ENCODE measurements at places on chromosomes 2 and 18.
A peak's percentile ranks its signal among the peaks of the same experiment; 100 is the strongest.

GRCh38 chr2:191836853-191837769, 9.8 kb downstream of the CAVIN2 start:
- DNase-seq: no peak

DNA sequence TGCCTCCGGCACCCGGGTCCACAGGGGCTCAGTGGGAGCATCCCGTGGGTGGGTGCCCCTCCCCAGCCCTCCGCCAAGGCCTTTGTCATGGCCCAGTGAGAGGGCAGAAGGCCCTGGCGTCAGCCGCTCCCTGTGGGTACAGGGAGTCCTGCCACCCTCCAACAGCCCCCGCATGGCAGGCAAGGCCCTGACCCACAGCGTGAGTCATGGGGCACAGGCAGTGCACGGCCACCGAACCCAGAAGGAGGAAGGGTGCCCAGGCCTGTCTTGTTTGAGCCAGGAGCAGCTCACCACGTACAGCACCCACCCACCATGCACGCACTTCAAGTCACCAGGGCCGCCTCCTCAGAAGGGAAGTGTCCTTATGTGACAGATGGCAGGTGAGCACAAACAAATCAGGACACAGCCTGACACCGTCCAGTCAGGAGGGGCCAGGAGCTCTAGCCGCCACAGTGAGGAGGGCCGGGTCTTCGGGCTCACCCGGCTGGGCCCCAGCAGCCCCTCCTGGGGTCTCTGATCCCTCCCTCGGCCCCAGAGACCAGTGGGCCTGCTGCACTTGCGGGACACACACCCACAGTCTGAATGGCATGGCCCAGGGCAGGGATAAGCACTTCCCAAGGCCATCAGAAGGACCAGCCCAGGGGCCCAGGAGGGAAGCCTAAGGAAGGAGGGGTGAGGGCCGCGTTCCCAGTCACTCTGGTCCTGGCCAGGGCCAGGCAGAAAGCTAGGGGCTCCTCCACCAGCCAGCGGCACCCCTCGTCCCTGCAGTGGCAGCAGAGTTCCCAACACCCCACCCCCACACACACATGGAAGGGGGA, 25.8 kb downstream of the BIN1 start:
- DNase-seq: peak; percentile 61

DNA sequence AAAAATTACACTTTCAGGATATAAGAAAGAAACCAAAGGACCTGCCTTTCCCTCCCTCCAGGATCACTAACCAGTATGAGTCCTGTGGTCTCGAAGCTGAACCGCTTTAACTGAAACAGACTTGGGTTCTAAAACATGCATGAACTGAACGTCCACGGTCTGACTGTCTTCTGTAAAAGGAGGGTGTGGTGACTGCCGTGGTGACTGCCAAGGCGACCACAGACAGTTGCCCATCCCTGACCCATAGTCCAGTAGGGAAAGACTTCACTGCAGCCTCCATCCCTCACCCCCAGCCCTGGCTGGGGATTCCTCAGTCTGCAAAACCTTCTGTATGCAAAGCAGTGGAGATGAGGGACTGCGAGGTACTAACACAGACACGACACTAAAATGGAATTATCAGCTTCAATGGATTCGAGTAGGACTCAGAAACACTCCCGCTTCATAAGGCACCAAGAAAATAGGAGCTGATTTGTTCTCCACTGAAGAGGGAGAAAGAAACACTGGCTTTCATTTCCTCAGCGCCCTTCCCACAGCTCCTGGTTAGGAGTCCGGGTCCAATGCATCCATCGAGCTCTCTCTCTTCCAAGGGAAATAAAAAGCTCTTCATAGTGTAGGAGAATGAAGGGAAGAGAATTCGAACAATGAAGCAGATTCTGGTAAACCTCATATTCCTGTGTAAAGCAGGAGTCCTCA, 197.2 kb downstream of the HDAC4 start:
- no peak for DNase-seq

DNA sequence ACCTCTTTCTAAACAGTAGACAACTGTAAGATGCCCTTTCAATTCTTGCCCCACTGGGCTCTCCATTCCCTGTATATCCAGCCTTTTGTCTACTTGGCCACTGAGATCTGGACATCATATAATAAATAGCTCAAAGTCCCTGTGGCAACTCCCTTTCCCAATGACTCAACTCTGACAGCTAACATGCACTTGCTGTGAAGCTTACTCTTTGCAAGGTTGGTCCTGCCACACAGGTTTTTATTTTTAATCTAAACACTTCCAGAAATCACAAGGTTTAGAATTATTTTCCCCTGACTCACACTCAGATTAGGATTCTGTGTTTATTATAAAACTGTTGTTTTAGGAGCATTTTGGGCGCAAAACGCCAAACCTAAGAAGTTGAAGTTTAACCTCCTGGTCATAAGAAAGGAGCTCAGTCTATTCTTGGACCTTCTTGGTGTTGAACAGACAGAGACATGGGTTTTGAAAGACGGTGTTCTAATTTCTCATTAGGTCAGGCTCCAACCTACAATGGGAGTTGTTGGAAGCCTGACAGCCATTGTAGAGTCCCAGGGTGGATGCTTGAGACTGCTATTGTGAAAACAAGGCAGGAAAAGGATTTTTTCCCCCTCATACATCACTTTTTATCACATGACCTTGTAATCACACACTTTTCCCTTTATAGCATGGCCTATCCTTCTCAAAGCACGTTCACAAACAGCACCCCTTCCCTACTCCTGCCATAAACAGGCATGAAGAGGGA, 124.7 kb upstream of the SERPINE2 start:
- DNase-seq: no peak

DNA sequence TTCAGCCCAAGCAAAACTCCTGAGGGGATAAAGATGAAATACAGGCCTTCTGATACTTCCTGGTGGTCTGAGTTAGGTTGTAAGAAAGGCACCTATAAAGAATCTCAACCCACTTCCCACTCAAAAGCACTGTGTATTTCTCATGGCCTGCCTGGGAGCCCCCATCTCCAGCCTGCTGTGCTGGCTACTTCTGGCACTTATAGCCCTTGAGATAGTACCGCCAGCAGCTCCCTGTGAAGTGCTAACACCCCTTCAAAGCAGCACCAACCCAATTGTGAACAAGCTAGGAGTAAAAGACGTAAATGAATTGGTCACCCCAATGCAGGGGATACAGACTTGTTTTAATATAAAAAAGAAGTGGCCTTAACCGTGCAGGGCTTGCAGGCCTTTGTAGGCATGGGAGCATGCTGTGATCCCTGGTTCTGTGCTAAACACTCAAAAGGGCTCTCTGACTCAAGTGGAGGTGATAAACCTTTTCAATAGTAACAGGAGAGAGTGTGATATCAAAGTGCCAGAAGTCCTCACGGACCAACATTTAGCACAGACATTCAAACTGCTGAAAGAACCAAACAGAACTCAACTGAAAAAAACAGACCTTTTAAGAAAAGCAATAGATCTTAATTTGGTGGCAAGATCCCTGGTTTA, 80.8 kb downstream of the RTN4 start:
- no peak for DNase-seq

DNA sequence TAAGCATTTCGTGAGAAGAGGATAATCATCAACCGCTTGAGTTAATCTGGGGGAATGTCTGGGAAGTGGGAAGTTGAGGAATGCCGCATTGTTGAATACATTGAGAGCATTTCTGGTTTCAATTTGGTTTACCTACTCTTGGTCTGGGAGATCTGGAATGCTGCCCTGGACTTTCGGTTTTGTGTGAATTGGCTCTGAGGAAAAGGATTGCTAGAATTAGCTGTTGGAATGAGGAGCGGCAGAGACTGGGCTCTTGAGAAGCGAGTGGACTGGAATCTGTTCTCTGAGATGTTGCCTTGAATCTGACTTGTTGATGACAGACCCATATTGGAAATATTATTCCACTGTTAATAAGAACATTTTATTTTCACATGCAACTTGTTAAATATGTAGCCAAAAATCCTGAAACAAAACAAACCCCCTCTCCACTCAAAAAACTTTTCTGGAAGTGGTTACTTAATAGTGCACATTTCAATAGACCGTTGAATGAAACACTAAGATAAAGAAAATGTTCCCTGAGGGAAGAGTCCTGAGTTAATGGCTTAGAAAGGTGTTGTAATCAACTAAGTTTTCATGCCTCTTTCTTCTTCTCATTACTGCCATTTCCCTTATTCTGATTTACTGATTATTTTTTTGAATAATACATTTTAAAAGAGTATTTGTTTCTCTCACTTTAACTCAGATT, 50.8 kb downstream of the PTPRM start:
- no peak for DNase-seq

DNA sequence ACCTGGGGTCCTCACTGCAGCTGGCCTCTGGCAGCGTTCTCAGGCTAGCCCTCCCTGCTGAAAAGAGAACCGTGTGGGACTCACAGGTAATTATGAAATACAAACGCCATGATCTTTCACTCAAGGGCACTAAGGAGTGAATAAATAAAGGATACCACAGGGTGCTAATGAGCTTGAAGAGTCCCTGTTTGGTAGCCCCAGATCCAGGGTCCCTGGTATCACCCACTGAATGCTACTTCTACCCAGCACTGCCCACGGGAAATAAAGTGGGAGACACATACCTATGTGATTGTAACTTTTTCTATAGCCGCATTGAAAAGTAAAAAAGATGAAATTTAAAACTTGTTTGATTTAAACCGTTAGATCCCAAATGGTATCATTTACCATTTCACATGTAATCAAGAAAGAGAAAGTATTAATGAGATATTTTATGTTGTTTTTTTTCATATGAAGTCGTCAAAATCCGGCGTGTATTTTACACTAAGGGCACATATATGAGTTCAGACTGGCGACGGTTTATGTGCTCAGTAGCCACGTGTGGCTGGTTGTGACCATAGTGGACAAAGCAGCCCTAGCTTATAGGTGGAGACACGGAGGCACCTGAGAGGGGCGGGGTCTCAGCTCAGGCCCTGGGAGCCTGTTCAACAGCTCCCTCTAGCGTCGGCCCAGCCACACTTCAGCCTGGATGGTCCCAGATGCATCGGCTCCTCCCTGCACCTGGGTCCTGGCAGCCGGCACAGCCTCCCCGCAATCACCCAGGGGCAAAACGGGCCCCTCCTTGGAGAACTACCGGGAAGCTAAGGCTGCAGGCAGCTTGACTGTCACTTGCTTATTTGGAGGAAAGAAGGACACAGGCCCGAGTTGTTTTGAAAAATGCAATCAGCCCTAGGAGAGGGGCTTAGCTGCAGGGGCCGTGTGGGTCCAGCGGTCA, 39.2 kb downstream of the ODC1 start:
- peak; percentile 84 for DNase-seq
